Activated CD4-positive, alpha-beta T cell treated with anti-CD3 and anti-CD28 coated beads for 4 hours (primary cell): ENCODE measurements at places on chromosomes 1 and 21.
A peak's percentile ranks its signal among the peaks of the same experiment; 100 is the strongest.

DNA sequence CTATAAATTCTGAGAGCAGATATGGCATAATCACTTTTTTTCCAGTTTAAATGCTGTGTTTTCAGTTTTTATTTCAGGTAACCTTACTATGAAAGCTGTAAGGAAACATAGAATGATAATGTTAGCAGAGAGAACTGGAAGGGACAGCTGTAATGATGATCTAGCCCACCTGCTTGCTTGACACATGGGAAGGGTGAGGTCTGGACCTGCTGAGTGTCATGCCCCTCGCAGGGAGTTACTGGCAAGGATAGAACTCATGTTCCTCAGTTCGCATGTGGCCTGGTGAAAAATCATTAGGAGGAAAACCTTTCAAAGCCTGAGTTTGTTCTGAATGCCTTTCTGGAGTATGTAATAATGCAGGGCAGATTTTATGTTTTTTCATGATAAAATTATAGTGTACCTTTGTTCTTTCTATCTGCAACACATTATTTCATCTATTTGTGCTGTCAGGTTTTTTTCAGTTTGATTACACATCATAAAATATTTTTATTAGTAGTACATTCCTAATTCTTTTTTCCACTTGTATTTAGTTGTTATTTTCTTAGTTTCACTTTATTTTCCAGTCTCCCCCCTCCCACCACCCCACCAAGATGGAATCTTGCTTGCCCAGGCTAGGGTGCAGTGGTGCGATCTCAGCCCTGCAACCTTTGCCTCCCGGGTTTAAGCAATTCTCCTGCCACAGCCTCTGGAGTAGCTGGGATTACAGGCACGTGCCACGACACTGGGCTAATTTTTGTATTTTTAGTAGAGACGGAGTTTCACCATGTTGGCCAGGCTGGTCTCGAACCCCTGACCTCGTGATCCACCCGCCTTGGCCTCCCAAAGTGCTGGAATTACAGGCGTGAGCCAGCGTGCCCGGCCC lies 8.0 kb downstream of the DDI2 start:
- no peak for DNase-seq

DNA sequence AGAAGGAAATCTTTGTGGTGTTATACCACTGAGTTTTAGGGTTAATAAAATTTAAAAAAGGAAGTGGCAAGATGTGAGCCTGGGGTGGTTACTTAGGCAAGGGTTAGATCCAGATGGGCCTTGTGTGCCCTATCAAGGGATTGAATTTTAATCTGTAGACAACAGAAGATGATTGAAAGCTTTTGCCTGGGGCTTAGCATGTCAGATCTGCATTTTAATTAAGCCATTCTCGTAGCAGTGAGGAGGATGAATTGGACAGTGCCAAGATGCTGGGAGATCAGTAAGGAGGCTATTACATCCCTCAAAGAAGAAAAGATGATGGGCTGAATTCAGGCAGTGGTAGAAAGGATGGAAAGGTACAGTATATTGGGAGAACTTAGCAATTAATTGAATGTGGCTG lies 42.3 kb downstream of the HMGB4 start:
- no peak for DNase-seq

DNA sequence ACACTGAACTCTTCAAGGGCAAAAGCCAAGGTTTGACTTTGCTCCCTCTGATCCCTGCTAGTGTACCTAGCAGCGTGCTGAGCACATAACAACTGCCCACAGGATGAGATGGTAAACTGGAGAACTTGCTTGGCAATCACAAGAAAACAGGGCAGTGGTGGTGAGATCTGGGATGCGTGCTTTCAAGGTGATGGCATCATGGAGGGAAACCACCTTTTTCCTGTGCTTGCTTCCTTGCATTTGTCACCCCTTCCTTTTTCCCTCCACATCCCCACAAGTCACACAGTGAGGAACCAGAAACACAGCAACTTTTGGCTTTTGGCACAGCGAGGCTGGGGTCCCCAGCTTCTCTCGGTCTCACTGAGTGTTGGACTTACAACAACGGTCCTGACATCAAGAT lies 31.4 kb upstream of the BECN2 start:
- no peak for DNase-seq

GRCh38 chr1:86704972-86705664 lies 742 bp downstream of the SH3GLB1 start:
- peak; percentile 23 for DNase-seq

DNA sequence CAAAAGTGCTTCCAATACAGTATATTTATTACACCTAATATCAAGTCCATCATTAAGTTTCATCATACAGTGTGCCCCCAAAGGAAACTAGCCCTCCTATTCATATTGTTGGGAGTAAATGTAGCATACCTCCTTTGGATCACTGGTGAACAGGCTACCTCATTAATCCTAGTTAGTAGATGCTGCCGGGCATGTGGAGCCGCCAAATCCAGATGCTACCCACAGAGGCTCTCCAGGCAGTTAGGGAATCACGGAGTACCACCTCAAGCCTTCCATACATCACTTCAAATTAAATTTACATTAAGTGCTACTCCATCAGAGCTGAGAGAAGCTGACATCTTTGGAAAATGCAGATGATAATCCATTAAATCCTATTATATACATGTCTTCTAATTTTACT lies 121.7 kb upstream of the FOXD3 start:
- no peak for DNase-seq

DNA sequence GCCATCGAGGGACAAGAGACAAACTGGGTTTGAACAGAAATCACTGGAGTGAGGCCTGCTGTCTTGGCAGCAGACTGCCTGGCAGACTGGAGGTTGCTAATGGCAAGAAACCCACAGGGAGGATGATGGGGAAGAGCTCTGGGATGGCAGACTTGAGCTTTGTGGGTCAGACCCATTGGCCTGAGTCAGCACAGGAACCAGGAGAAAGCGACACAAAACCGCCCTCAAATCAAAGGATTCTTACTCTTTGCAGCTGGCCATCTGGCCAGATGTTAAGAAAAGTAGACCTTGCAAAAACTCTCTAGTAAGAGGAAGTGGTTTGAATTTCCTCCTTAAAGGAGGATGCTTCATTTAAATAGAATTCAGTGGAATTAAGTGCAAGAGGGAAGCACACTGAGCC lies 195.2 kb upstream of the JUN start:
- DNase-seq: no peak

GRCh38 chr1:65791396-65791795 lies 1.3 kb upstream of the PDE4B start:
- DNase-seq: no peak

DNA sequence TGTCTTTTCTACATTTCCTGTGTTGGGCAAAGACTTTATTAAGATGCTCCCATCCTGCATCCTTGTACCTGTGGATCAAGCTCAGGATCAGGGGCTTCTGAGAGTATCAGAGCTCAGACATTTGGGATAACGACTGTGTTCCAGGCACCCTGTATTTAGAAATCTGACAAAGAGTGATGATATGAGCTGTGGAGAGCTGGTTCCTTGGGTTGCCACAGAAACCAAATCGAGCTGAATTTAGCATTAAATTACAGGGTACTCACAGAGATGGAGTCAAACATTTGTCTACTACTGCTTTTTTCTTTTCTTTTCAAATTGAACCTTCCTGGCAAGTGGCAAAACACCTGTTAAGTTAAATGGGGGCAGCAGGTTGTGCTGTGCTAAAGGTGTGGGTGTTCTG lies 110.6 kb downstream of the XCL2 start:
- no peak for DNase-seq

DNA sequence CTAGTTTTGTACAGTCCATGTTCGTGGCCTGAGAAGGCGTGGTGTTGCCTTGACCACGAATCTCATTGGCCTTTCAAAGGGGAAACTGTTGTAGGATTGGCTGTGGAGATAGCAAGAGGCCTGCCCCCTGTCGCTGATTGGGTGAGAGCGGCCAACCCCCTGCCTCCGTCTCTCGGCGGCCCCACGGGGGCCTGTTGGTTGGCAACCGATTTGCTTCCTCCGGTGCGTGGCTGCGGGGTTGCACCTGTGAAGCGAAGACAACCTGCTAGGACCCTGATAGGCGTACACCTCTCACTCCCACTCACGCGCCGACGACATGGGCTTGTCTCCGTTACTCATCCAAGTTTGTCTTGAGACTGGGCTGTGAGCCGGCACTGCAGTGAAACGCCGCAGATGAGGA lies at the start of gene UBE2U:
TSS of gene UBE2U (plus strand) at position 204 of the 400 bp plus-strand sequence. CDS start 428 bp downstream, outside the sequence.
- no peak for DNase-seq

DNA sequence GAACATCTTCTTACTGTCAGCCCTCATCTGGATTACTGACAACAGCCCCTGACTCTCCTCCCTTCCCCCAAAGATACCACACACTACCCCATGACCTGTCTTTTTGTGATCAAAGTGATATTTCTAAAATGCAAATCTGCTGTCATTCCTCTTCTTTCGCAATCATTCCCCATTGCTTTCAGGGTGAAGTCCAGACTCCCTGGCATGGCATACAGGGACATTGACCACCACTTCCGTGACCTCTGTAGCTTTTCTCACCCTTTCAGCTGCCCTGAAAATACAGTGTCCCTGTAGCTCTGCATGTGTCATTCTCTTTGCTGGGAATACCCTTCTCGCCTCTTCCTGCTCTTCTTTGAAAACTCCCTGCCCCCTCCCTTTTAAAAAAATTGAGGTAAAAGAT lies 4.1 kb downstream of the SERINC2 start:
- no peak for DNase-seq

DNA sequence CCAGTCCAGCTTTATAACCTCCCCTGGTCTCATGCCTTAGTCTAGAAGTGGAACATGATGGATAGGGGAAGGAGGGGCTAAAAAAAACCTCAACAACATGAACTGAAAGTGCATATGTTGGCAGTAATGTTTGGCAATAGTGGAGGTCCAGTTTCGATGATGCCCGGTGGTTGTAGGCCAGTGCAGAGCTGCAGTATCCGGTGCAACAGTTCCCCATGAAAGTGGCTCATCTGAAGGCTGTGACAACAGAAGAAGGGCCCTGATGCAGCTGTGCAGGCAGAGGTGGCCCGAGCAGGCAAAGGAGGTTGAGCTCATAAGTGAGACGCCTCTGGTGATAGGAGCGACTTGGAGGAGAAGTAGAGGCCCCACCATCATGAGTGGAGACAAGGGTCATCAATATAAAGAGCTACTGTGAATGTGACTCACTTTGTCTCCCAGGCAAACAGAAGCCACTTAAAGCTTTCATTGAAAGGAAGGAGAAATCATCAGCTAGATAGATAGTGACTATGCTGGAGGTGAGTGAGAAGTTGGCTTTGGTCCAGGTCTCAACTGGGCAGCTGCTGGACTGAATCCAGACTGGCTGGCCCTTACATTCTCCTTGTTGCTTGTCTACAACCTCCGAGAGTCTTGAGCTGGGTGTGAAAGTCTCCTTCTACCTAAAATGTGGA lies 10.2 kb upstream of the CREG1 start:
- DNase-seq: no peak

DNA sequence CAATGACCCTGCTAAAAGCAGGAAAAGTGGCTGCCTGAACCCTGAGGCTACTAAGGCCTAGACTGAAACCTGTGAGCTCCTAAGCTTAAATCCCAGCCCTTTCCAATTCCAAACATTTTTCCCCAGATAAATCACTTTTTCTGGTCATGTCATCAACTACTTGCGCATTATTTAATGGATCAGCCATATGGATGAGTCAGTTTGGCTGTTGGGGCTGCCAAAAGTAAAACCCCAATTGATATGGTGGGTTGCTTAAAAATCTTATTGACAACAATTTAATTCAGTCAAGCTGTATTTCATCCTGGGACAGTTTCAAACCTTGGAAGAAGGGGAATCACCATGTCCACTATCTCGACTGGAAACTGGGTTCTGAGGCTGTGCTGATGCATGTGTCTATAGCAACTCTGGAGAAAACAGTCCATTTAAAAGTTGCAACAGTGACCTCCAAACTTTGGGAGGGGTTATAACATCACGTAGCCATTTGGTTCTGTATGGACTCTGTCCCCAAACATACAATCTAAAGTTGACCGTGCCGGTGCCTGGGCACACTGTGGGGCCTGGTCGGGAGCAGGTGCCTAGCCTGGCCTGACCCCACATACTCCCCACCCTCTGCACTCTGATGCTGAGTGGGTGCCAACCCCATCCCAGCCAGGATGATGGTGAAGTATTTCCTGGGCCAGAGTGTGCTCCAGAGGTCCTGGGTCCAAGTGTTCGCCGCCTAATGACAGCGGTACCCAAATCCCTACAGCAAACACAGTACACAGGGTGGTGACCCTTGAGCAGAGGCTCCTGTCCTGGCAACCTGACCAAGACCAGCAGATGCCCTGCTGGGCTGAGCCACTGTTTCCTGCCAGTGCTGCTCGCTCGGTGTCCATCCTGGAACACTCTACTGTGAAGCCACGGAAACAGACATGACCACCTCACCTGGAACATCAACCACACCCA lies 46.5 kb upstream of the LRRC52 start:
- DNase-seq: no peak
